Activated gamma-delta T cell (primary cell): ENCODE measurements at places on chromosomes 7 and 10.

GRCh38 chr10:85400981-85401695 is 965.5 kb downstream of the GRID1 start:
- no peak for DNase-seq

GRCh38 chr10:71281646-71282322 is 37.3 kb upstream of the SLC29A3 start:
- no peak for DNase-seq

DNA sequence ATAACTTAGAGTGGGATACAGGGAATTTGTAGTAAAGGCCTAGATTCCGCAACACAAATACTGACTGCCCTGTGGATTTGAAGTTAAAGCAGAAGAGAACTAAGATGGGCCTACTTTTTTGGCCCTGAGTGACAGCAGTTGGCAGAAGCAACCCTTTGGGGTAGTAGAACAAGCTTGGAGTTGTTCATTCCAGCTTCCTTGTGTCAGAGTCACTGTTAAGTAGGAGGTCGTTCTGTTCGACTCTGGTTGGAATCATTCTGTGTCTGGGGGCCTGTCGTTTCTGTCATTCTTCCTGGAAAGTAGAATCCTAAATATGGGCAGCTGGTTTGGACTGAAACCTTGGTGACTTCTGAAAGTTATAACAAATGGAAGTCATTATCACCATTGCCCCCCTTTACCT is 865.9 kb downstream of the LRMDA start:
- DNase-seq: no peak

DNA sequence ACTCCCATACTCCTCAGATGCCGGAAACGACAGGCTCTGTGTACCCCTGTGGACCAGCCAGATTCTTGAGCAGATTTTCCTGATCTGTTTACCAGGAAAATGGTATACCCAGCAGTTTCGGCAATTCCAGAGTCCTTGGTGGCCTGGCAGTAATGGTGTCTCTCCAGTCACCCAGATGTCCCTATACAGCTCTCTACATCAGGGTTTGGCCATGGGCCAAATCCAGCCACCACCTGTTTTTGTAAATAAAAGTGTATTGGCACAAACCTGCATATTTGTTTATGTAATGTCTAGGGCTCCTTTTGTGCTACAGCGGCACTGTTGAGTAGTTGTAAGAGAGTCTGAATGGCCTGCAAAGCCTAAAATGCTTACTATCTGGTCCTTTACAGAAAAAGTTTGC is 491.3 kb downstream of the RPS24 start:
- DNase-seq: no peak

DNA sequence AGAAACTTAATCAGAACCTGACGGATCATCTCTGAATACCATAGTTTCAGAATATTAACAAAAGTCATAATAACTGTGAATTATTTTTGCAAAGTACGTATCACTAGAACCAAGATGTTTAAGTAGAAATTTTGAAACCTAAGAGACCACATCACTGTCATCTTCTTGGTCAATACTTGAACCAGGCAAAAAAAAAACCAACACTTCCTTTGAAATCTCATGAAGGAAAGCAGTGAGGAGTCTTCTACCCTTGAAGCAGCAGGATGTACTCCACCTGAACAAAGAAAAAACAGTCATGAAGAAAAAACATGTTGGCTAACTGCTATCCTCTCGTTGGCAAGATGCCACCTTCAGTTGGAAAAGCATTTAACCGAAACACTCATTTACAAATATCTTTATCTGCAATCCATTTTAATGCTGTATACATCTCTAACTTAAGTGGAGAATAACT is 82.4 kb downstream of the SRPK2 start:
- no peak for DNase-seq

DNA sequence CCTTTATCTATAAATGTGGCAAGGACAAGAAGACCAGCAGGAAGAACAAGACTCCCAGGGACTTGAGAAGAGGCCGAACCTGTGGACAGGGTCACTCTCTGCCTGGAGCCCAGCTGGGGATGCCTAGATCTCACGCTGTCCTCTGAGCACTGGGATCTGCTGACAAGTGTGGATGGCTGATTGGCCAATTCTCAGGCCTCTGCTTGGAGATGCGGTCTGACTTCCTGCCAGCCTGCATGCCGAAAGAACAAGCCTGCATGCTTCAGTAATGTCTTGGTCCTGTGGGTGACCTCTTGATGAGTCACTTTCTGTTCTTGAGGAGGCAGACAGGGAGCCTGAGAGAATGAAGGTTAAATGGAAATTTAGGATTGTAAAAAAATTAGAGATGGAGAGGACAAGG is 84.7 kb downstream of the TMEM178B start:
- DNase-seq: no peak

- no peak for DNase-seq
These were observed 133.3 kb downstream of the CELF2 start for GRCh38 chr10:11150879-11151415.

DNA sequence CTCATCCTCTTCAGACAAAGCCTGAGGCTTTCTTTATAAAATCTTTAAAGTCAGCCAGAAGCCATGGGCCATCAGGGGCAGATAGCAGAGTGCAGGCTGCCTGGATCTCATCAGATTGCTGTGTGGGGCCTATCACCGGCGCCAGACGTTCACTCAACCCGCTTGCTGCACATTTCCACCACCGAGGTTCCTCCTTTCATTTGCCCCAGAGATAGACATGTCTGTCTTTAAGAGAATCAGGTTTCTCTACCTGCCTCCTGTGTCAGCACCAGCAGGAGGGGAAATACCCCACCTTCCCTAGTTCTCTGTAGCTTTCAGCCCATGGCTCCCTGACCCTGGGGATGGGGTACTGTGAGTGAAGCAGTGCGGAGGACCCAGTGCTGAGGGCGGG is 22.0 kb downstream of the SLC18A2 start:
- DNase-seq: no peak

- DNase-seq: no peak
These were observed 672 bp upstream of the DDX56 start for GRCh38 chr7:44574287-44574872.

GRCh38 chr10:7408291-7409044 is 2.4 kb downstream of the SFMBT2 start:
- DNase-seq: peak; percentile 26

DNA sequence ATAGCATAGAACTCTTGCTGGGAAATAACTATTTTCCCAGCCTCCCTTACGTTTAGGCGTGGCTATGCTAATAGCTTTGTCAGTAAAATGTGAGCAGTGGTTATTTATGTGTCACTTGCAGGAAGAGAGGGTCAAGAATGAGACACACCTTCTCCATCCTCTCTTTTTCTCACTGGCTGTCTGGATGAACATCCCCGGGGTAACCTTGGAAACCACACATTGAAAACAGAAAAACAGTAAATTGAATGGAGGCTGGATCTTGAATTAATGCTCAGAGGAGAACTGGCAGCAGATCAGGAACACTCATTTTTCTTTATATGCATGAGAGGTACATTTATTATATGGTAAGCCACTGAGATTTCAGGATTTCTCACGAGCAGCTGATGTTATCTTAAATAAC is 127.6 kb downstream of the DNAJB9 start:
- no peak for DNase-seq

DNA sequence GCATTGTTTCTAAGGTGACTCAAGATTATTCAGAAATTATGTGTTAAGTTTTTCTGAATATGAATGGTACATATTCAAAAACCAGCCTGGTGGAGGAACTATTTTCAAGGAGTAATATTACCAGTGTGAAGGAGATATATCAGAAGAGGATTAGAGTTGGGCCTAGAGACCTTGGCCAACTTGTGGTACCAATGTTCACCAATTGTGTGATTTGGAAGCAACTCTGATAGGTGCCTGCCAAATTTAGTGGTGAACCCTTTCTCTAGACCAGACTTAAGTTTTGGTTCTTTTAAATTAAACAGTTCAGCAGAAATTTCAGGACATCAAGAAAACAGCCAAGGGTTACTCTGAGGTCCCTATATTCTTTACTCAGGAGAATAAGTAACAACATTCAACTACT is 88.6 kb downstream of the RNLS start:
- no peak for DNase-seq

- DNase-seq: no peak
These were observed 761.7 kb downstream of the GRID1 start for GRCh38 chr10:85604884-85605283.

GRCh38 chr7:143490717-143491306 is 13.1 kb downstream of the TAS2R41 start:
- no peak for DNase-seq

- no peak for DNase-seq
These were observed 30.1 kb upstream of the COMTD1 start for GRCh38 chr10:75265856-75266255.

DNA sequence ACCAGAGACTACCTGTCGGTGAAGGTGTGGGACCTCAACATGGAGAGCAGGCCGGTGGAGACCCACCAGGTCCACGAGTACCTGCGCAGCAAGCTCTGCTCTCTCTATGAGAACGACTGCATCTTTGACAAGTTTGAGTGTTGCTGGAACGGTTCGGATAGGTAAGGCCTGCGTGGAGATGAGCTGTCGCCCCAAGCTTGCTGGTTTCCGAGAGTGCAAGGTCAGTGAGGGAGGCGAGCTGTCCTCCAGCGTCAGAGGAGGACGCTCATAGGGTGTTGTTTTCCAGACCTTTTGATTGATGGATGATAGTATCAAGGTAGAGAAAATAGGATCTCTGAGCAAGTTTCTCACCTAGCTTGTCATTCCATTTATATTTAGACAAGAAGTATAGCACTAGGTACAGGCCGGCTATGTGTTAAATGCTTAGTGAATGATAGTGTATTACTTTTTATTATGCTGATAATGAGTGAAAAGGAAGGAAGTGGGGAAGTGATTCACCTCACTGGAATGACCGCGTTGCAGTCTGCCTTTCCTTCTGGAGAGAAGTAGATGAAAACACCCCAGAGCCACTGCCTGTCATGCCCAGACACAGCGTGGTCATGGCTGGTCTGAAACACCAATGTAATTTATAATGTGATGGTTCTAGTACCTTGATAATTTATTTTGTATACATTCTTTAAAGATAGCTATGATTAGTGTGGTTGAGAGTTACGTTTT is 33.9 kb downstream of the BNIP3 start:
- no peak for DNase-seq

- DNase-seq: no peak
These were observed 107.4 kb downstream of the ARID5B start for GRCh38 chr10:62008946-62009345.

DNA sequence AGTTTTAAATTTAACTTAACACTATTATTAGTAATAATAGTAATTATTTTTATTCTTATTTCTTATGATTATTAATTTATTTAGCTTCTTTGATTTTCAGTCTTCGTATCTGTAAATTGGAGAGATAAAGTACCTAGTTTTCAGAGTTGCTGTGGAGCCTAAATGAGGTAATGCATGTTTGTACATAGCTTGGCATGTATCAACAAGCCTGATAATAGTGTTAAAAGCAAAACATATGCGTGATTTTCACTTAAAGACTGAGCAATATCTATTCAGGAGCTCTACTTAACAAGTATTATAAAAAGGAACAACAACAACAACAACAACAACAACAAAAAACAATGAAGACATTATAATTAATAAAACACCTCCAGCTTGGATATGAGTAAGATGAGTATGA is 12.4 kb downstream of the CALCR start:
- no peak for DNase-seq

GRCh38 chr7:128266883-128267594 is 26.0 kb downstream of the LEP start:
- no peak for DNase-seq
